ENCODE measurements at places on chromosomes 3 and 15.

DNA sequence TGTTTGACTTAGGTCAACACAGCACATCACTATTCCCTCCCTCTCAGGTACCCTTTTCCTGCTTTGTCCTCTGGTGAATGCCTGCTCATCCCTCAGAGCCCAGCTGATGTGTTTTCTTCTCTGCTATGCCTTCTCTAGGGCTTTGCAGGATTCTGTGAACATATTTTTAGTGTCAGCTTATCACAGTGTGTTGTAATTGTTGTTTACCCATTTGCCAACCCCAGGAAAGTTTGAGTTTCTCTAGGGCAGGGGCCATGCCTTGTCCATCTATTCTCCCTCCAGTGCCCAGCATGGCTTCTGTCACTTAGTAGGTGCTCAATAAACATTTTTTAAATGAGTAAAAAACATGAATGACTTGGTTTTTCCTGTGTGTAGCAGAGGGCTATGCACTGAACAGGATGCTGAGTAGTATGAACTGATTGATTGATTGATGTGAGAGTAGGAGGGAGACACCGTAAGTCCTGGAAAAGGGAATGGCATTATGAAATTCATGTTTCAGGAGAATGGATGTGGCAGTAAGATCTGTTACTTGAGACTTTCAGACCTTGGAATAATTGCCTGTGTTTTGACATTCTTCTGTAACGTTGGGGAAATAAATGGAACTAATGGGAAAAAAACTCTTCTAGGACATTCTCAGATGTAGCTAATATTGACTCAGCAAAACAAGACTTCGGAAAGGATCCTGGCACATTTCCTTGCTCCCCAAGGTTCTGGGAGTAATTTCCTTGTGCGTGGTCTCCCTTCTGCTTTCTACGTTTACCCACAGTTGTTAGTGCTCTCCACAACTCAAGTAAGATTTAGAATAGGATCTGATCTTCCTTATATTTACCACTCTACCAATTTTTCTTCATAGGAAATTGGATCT lies 267.3 kb upstream of the TBL1XR1 start:
- no peak for DNase-seq

DNA sequence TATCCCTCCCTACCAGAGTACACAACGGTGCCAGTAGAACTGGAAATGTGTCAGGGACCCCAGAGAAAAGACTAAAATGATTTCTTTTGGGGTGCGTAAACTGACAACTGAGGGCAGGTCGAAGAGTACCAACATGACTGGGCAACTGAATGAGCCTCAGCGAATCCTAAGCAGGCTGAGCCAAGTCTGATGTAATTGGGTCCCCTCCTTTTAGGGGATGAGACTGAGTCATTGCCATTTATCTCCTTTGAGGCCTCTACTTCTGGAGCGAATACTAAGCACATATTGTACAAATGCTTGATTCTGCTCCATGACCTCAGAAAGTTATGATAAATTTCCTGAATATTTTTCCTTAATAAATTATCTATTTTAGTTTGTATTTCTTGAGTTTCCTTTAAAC lies 17.3 kb upstream of the GPR156 start:
- no peak for DNase-seq

DNA sequence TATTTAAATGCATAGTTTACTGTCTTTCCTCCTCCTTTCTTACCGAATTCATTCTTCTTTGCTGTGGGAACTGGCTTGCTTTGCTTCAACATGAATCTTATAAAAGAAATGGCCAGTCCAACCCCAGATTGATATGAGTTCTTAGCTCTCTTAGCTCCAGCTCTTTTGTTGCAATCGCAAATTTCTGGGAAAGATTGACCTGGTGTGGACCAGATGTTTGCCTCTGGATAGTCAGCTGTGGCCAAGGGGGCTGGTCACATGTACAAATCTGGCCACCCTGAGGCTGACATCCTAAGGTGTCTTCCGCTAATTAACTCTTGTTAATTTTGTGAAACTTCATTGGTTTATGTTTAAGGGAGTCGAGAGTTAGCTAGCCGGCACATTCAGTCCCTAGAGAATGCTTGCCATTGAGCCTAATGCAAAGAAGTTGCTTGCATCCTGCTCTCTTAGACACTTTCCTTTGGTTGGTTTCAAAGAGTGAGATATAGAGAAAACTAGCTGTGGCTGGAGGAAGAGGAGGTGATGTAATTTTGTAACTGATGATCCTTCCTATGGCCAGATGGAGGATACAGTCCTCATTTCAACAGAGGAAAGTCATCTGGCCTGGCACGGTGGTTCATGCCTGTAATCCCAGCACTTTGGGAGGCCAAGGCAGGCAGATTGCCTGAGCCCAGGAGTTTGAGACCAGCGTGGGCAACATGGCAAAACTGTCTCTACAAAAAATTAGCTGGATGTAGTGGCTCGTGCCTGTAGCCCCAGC lies 162.4 kb downstream of the ADAMTSL3 start:
- no peak for DNase-seq

DNA sequence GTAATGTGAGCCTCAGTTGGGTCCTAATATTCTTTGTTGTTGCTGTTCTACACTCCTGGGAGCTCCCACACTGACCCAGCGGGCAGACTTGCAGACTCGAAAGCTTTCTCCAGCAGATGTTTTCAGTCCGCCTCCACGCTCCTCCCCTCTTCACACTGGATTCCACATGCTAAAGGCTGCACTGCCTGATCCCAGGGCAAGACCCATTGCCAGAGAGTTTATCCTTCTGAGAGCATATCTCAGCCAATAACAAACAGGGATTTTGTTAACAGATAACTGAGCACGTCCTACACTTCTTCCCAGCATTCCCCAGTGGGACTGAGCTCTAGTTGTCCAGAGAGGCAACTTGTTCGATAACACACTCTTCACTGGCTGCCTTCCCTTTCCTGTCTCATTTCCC lies 8.0 kb upstream of the COL6A6 start:
- no peak for DNase-seq

DNA sequence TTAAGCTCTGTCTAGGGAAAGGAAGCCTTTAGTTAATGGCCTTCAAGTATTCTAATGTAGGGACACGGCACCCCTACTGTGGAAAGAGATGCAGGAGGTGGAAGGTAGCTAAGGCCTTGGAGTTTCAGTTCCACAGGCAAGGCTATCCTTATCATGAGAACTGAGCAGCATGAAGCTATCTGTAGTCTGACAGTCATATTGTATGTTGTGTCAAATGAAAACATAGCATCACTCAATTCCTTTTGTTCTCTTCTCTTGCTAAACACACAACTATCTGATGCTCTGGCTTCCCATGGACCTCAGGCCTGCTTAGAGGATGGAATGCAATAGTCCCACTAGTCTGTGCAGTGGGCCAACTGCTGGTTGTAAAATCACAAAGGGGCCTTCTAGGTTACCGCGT lies 380.9 kb downstream of the FHIT start:
- no peak for DNase-seq

- DNase-seq: no peak
These were observed 759.9 kb upstream of the ALCAM start for GRCh38 chr3:104606812-104607211.

DNA sequence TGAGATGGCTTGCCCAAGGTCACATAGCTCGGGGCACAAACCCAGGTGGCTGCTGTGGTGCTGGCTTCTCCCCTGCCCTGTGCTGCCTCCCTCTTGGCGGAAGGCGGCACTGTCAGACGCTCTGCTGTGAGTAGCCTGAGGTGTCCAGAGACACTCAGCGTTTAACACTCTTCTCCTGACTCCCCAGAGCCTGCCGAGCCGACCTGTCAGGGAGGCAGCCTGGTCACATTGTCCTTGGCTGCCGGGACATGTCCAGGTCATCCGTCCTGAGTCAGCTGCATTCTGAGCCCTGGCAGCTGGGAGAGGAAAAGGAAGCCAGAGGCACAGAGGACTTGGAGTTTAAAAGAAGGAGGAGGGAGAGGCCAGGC lies 4.7 kb downstream of the LMAN1L start:
- no peak for DNase-seq

- DNase-seq: no peak
These were observed 499.0 kb upstream of the UBE2E2 start for GRCh38 chr3:22704166-22704565.

DNA sequence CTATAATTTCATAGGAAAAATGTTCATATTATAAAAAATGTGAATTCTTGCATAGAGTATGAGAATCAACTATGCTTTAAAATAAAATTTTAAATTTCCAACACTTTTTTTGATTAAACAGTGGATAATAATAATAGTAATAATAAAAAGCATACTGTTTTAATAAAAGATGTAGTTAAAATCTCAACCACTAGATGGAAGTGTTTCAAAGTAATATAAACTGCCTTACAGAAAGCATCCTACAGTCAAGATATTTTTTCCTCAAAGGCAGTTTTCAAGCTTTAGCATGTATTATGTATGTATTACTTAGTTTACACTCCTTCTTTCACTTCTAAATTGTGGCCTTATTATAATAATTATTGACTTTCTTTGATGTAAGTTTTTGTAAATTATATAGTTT lies 217.5 kb downstream of the CHL1 start:
- DNase-seq: no peak

DNA sequence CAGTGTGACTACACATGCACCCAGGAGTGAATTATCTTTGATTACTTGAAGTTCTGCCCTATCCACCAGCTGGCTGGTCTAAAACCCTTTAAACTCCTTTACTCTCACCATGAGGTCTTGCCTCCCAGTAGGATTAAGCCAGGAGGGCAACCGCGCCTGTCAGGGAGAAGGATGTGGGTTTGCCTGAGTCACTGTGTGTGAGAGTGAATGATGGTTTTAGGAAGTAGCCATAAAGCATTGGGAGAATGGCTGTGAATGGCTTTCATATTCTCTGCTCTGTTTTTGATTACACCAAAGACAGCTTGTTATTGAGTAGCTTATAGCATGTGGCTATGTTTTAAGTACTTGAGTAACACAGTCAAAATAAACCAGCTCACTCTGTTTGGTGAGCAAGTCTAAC lies 637.7 kb upstream of the TBL1XR1 start:
- no peak for DNase-seq

GRCh38 chr3:117699058-117699457 lies 989.5 kb downstream of the TUSC7 start:
- no peak for DNase-seq

DNA sequence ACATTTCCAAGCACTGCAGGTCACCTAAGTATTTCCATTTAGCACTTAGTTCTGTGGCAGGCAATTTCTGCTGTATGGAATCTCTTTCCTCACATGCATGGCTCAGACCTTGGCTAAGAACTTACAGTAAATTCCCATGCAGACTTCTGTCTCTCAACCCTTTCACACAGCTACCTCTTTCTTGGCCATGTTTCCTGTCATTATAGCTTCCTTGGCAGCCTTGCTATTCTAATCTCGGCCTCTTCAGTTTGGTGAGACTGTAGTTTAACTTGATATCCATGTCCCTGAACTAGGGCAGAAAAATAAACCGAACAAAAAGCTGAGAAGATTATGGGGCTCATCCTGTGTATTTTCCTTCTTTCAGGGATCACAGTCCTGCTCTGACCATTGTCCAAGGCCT lies 96.0 kb downstream of the SPATA16 start:
- no peak for DNase-seq

DNA sequence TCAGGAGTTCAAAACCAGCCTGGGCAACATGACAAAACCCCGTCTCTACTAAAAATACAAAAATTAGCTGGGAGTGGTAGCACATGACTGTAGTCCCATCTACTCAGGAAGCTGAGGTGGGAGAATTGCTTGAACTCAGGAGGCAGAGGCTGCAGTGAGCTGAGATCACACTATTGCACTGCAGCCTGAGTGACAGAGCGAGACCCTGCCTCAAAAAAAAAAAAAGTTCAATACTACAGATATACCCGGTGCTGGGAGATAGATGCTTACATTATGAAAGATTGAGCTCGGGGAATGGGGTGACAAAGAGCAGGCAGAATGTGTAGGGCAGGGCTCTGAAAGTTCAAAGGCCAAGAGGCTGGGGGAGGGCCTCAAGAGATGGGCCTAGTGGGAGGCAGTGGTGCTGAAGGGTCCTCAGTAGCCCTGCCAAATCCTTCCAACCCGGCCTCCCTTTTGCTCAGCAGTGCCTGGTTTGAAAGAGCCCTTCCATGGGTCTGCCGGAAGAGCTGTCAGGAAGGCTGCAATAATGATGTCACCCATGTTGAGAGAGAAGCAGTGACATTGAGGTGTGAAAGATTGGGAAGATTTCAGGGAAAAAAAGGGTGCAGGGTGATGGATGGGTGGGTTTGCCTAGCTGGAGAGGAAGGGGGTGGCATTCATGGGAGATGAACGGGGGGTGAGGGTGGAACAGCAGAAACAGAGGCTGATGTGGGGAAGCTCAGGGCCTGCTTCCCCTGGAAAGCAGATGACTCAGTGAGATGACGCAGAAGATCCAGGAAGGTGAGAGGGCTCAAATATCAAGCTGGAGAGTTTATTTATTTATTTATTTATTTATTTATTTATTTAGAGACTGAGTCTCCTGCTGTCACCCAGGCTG lies 20.0 kb upstream of the IREB2 start:
- DNase-seq: no peak

- DNase-seq: no peak
These were observed 11.8 kb upstream of the CDV3 start for GRCh38 chr3:133561679-133562078.

DNA sequence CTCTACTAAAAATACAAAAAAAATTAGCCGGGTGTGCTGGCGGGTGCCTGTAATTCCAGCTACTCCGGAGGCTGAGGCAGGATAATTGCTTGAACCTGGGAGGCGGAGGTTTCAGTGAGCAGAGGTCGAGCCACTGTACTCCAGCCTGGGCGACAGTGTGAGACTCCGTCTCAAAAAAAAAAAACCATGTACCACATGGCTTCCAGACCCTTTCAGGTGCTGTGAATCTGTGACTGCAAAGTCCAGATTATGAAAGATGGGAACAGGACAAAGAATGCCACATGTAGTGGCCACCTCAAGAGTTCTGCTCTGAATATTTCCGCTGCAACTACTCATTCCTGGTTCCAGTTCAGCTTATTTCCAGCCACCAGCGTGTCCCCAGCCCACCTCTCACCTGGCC lies 8.4 kb upstream of the DCAF1 start:
- no peak for DNase-seq

GRCh38 chr15:43046484-43046883 lies 59.4 kb downstream of the UBR1 start:
- no peak for DNase-seq

GRCh38 chr3:168885028-168885427 lies 778.5 kb downstream of the MECOM start:
- no peak for DNase-seq

GRCh38 chr3:138172625-138173024 lies 2.1 kb downstream of the DBR1 start:
- no peak for DNase-seq

- no peak for DNase-seq
These were observed 46.1 kb downstream of the SCAP start for GRCh38 chr3:47429476-47430270.

- DNase-seq: peak; percentile 79
These were observed 58.6 kb upstream of the SLITRK3 start for GRCh38 chr3:165254812-165255211.

All from MM.1S (cell line).